ENCODE measurements at places on chromosomes 5 and 9. TPM values are rescaled to one million over a fixed set of nuclear protein-coding genes. Genes with fewer than 3 reads are reported as not detected.

INSL6 gene
- total RNA-seq = not detected

GDNF gene
- total RNA-seq = 0.20 TPM

DNA sequence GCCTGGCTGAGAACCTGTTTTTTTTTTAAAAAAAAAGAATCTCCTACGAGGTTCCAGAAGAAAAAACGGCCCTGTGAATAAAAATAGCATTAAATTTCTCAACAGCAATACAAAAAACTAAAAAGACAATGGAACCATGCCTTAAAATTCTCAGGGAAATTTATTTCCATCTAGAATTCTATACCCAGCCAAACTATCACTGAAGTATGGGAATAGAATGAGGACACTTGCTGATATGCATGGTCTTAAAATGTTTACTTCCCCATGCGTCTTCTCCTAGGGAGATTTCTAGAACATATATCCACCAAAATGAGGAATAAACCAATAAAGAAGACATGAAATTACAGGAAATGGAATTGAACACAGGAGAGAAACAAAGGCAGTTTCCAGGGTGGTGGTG lies 16.5 kb upstream of the NSMF start:
- no peak for DNase-seq

DNA sequence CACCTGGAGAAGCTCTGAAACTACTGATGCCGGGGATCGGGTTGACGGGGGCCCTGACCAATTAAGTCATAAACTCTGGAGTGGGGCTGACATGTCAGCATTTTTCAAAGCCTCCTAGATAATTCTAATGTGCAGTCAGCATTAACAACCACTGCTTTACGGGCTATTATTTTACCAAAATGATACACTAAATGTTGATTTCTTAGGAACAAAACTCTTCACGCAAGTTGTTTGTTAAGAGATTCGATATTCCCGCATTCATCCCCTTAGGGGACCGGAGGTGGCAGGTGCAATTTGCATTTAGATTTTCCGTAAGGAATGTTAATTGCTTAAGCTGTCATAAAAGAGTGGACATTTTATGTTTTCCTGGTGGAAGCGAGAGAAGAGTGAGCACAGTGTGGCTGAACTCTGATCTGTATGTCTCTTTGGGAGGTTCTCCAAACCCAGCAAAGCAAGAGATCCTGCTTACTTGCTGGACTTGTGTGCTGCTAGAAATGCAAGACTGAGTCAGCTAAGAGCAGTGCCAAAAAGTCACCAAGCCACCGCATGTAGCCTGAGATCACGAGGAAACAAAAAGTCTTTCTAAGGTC lies 77.6 kb downstream of the UGCG start:
- no peak for DNase-seq

DNA sequence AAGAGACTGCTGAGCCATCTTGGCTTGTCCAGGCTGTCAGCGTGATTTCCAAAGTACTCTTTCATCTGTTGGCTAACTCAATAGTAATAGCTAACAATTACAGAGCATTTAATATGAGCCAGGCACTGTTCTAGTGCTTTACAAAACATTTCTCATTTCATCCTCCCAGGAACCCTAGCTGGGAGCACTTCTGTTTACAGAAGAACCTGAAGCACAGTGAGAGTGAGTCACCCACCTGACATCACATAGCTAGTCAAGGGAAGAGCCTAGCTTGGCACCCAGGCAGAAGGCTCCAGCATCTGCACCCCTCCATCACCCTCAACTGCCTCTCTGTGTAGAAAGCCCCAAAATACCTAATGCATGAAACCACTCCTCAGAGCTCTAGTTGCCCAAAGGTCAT lies 57.5 kb upstream of the IQGAP2 start:
- no peak for DNase-seq

DNA sequence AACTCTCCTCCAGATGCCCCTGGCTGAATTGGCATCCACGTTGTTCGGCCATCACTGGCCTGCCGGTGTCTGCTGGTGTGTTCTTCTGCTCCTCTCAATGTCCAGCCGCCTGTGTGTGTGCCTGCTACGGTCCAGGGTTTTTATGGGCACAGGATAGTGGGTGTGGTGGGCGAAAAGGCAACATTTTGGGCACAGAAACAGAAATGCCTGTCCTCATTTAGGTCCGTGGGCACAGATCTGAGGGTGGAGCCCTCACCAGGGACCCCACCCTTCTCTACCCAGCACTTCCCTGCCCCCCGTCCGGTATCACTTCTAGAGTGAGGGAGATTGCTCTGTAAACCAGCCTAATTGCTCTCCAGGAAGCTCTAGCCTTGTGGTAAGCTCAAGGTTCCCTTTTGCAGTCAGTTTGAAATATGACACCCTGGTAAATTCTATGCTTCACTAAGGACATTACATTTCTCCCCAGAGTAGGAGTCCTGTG lies 410.1 kb downstream of the MAT2B start:
- no peak for DNase-seq

DNA sequence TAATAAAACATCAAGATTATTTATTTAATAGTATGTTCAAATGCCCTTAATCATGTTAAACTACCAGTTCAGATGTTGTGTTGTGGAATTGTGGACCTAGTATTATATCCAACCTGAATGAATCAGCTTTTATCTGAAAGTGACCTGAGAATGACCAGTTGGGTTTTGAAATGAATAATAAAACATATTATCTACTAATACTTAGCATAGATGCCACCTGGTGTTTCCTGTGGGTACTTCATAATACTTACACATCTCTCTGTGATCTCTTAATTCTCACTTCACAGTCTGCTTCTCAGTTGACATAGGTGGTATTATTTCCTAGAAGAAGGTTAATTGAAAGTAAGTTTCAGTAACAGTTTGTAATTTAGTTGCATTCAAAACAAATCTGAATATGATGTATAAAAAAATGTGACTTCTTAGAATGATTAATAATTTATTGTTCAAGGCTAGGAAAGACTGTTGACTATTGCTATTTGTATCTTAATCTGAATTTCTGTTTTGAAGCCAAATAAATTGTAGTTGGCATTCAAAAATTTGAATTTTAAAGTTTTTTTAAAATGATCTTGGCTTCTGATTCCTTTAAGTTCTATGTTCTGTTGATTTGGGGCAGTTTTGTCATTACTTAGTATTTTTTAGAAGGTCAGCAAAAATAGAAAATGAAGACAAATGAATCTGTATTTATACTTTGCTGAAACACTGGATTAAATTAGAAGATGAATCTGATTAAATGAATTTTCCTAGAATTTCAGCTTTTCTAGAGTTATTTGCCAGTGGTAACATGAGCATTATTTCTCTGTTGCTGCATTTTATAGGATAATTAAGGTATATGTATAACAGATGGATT lies 48.2 kb downstream of the KIF2A start:
- DNase-seq = no peak

GRCh38 chr9:109129470-109130197 lies 9.9 kb upstream of the TMEM245 start:
- no peak for DNase-seq

CDC25C gene
- not detected for total RNA-seq

- DNase-seq = peak; percentile 75
These were observed 2.7 kb downstream of the GPX3 start for GRCh38 chr5:151023047-151023615.

DNA sequence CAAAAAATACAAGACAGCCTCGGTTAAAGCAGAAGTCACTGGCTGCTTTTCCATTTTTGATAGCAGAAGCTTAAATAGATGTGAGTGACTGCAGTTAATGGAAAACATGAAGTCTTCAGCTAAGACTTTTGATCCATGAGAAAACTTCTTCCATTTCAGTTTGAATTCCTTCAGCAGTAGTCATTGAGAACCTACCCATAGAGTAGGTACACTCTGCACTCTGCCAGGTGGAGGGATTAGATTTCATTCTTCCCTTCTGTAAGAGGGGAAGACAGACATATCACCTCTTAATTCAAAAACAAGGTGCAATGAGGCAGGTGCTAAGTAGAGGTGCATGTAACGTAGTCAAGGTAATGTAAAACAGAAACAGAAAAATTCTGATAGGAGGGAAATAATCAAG lies 26.7 kb upstream of the XPA start:
- no peak for DNase-seq

- no peak for DNase-seq
These were observed 4.0 kb downstream of the TENT4A start for GRCh38 chr5:6717247-6717646.

OR4F3 gene
- total RNA-seq = not detected

CAMSAP1 gene
- total RNA-seq = 20.4 TPM

DNA sequence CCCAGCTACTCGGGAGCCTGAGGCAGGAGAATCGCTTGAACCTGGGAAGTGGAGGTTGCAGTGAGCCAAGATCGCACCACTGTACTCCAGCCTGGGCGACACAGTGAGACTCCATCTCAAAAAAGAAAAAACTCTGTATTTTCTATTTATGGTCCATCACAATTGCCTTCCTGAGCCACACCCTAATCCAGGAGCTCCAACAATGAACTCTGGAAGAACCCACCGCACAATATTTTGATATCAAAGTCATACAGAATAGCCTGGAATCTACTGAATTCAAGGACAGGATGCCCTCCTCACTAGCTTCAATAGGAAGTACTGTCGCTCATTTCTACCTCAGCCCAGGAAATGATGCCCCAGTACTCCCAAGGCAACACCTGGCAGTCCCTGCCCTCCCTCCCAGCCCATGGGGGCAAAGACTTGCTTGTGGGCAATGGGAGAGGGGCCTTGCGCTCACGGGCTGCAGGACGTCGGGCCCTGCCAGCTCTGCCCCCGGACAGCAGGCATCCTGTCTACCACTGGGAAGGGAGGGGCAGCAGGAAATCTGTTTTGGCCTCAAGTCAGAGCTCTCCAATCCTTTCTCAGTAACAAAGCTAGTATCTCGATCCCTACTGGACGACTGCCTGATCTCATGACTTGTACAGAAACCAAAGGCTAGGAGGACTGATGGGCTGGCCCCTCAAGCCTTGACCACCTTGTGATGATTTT lies 19.7 kb downstream of the UBAC1 start:
- no peak for DNase-seq

GRCh38 chr9:86503314-86503713 lies 149.1 kb upstream of the TUT7 start:
- DNase-seq = no peak

PLAC8L1 gene
- 0.45 TPM for total RNA-seq

DNA sequence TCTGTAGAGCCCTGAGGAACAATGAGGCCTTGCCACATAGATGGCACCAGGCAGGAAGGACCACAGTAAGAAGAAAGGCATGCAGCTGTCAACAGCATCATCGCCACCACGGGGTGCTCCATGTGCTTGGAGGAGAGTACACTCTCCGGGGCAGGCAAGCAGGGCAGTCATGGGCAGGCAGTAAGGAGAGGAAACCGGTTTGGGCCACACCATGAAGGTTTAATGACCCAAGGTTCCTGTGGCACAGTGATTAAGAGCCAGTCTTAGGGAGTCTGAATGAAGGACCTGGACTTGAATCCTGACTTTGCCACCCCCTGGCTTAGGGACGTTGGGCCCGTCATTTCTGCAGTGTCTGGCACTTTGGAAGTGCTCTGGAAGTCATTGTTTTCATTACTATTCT lies 80.6 kb upstream of the ZBTB43 start:
- DNase-seq = peak; percentile 48

C9orf50 gene
- not detected for total RNA-seq

SYNPO gene
- total RNA-seq = 675 TPM

GRCh38 chr9:132873403-132873802 lies 4.7 kb downstream of the AK8 start:
- no peak for DNase-seq

DNA sequence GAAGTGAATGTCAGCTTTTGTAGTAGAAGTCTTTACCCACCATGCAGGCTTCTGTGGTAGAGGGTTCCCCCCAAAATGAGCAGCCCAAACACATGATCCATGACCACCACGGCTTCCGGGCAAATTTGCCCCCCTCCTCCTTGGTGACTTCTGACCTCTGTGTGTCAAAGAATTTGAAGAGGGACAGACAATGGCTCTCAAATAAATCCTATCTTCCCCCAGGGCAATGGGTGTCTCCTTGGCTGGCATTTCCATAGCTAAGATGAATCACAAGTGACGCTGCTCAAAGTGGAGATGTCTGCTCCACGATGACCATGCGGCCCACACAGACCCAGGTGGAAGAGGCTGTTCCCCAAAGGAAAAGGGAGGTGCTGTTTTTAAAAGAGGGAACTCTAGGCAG lies 30.2 kb upstream of the BOD1 start:
- DNase-seq = no peak

DNA sequence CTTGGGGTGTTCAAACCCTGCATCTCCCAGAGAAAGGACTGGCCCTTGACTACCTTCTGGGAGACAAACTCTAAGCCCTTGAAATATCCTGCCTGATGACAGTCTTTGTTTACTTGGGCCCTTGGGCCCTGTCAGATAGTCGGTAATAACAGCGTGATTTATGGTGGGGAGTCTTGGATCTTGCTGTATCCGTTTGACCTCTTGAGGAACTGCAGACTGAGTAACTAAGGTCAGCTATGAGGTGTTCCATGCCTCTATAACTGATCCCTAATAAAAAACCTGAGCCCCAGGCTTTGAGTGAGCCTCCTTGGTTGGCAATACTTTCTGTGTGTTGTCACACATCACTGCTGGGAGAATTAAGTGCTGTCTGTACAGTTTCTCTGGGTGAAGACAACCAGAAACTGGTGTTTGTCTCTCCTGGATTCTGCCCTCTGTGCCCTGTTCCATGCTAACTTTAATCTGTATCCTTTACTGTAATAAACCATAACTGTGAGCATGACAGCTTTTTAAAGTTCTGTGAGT lies 56.2 kb upstream of the ANKRD33B start:
- no peak for DNase-seq

ZNF462 gene
- 23.0 TPM for total RNA-seq

FOXD4 gene
- 0.12 TPM for total RNA-seq

SPARC gene
- total RNA-seq = 439 TPM

ANP32B gene
- total RNA-seq = 49.1 TPM

IL4 gene
- not detected for total RNA-seq

GRCh38 chr9:34651876-34652601 lies at the start of gene IL11RA:
TSS of gene IL11RA (plus strand) at chr9:34652185. CDS start at chr9:34655218, 3,033 bp downstream.
- DNase-seq = peak; percentile 93

SLC4A9 gene
- not detected for total RNA-seq

DNA sequence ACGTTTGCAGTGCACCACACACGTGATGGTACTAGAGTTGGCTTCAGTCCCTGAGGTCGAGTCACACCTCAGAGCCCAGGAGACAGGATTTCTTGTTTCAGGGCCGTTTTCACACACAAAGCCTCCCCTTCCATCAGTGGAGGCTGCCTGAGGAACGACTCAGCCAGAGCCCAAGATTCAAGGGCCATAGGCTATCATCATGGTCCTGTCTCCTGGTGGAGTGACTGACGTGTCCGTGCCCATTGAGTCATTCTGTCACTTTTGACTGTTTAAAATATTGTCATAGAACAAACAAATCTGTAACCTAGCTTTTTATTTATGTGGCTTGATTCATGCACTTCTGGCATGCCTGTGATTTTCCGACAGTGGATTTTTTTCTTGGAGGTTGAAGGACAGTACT lies 28.3 kb downstream of the CAMK2A start:
- no peak for DNase-seq

TMEM252 gene
- total RNA-seq = not detected

DNA sequence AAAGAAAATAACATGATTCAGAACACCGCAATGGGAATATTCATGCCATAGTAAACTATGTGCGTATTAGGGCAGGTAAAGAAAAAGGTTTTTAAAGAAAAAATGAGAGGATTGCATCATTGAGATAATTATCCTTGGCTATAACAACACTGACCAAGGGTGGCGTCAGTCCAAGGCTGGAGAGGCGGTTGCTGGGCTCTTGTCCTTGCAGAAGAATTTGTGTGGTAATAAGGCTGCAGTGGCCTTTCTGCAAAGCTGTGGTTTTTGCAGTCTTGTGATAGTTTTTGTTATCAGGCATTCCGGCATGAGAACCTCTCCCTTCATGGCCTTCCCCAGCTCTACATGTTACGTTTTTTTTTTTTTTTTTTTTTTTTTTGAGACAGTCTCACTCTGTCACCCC lies 14.0 kb downstream of the BOD1 start:
- peak; percentile 60 for DNase-seq

GRCh38 chr9:131464354-131465000 lies 38.2 kb upstream of the POMT1 start:
- DNase-seq = no peak

ZMAT2 gene
- total RNA-seq = 31.4 TPM

Measured in left ventricle myocardium superior (tissue), 1 donor.